Erythroblast (primary cell): ENCODE measurements at places on chromosomes 7 and 10.

GRCh38 chr10:65355141-65355680 is 1570.6 kb upstream of the LRRTM3 start:
- no peak for DNase-seq

DNA sequence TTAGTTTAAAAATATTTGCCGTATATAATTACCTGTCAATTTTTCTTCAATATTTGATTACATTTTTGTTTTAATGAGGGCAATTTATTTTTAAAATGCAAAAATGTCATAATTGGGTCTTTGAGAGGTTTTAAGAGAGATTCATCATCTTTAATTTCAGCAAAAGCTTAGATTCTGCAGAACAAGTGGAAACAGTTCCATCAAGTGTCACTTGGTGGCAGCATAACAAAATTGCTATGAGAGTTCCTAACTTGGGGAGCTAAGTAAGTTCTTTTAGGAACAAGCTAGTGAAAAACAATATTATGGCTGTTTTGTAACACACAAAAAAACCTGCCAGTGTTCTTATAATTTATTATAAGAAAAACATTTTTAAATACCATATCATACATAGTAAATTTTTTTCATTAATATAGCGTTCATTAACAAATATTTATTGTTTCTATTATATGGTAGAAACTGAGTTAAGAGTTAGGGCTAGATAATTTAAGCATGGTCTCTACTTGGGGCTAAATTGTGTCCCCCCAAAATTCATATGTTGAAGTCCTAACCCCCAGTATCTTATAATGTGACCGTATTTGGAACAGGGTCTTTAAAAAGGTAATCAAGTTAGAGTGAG is 155.2 kb downstream of the MAGI2 start:
- DNase-seq = peak; percentile 54

GRCh38 chr7:82049891-82050533 is 280.2 kb upstream of the HGF start:
- DNase-seq = no peak

DNA sequence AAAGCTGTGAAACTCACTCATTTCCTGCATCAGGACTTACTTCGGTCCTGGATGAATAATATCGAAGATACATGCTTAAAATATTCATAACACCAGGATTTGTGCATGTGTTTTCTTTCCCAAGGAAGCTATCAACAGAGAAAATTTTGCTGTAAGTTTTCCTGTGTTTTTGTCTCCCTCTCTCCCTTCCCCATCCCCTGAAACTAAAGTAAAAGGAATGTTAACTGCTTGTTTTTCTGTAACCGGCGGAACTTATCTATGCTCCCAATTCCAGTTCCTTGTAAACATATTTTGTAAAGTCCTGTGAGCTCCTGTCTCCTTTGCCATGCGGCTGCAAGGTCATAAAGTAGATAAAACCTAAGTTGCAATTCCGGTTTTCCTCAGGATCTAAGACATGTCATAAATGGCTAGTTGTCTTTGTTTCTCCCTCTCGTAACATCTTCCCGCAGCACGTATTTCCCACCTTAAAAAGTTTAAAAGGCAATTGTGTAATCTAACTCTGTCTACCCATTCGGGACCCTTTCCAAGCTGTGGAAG is 79.0 kb upstream of the POM121L12 start:
- DNase-seq = no peak

GRCh38 chr10:7407368-7408290 is 3.2 kb downstream of the SFMBT2 start:
- peak; percentile 58 for DNase-seq

DNA sequence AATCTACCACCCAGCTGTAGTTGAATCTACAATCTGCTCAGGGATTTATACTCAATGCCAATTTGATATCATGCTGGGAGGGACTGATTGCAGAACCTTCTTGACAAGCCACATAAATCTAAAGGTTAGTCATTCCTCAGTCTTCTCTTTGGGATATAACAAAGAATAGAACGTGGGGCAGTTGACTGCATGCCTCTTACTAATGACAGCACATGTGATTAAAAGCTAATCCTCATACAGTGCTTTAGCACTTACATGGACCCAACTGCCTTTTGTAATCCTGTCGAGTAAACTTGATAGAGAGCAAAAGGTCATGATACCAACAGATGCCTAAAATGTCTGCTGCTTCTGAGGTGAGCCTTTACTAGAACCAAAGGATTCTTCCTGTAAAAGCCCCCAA is 12.3 kb downstream of the KLHL7 start:
- no peak for DNase-seq

DNA sequence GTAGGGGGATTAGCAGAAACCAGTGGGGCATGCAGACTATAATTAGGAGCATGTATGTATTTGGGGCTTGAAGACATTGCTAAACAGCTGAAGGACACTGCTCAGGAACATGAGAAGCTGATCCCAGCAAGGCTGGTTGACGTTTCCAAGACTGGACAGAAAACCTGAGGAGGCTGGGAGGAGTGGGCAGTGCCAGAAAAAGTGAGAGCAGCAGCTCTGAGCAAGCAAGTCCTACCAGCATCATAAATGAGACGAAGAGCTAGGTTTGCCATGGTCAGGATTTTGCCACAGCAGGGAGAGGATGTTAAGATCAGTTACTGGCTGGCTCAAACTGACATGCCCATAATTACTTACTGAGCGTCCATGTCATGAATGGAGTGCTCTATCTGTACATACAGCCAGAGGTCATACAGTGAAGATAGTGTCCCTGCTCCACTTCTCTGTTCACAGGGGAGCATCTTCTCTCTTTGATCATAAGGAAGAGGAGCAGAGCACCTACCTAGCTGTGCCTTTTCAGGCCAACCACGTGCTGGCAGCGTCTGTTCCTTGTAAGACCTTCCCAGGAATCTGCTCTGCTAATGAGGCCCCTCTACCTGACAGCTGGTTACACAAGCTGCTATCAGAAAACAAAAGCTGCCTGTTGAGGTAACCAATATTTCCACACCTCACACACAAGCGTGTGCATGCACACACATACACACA is 44.7 kb downstream of the PDE1C start:
- DNase-seq = no peak

- DNase-seq = no peak
Observed at GRCh38 chr10:44182909-44183308, 202.0 kb downstream of the CXCL12 start.

DNA sequence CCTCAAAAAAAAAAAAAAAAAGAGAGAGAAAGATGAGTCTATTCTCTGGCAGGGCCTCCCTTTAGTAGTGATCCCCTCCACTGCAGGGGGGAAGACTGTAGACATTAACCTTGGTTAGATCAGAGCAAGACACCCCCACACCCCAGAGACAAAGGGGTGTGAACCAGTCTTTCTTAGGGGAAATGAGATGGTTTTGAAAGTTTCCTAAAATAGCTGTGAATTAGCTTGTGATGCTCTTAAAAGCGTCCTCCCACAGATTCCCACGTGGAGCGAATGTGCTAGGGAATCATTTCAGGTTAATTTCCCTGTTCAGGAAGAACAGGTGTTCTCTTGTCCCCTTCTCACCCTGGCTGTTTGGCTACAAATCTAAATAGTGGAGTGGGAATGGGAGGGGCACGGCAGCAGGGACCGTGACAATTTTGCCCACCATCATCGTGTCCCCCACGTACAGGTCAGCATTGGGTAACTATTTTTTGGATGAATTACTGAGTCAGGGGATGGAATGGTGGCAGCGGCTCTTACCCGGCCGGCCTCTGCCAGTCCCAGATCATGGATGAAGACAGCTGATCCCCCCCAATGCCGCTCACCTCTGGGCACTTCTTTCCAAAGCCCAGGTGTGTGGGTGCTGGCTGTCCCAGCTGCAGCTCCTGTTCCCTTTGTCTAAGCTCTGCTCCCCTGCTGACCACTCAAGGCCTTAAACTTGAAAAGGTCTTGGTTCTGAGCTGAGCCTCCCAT is 152.9 kb downstream of the CCDC3 start:
- DNase-seq = no peak
